ENCODE measurements at places on chromosomes 16 and 17. TPM values are rescaled to one million over a fixed set of nuclear protein-coding genes. Genes with fewer than 3 reads are reported as not detected.

HSD17B1 gene
- polyA plus RNA-seq = 2.1 TPM

TXNL4B gene
- polyA plus RNA-seq = 18.9 TPM

KRT33B gene
- polyA plus RNA-seq = not detected

IL17C gene
- not detected for polyA plus RNA-seq

CRHR1 gene
- 0.24 TPM for polyA plus RNA-seq

FAM117A gene
- 10.9 TPM for polyA plus RNA-seq

DNA sequence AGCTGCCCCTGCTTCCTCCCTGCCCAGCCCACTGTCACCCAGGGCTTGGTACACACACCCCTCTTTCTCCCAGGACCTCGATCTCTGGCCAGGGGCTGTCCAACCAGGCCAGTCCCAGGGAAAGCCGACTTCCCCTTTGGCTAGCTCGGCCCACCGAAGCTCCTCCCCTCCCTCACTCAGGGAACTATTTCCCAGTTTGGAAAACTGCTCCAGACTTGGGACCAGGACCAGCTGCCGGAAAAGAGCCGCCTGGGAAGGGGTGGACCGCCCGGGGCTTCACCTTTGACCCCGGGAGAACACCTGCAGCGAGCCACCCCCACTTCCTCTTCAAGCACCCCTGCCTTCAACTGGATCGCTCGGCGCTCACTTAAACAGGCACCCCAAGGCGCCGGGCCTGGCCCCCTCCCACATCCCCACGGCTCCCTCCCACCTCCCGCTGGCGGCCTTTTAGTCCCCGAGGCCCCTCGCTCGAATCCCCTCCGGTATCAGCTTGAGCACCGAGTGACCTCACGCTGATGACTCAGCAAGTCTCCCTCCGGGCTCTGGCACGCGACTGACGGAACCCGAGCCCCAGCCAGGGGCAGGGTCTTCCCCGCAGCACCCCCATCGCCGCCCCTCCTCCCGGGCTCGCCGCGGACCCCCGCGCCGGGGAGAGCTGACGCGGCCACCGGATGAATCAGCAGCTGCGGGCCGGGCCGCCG is 934 bp downstream of the MAFG start:
- H3K36me3 ChIP-seq = peaks cover 7% of the 10 kb centered on the region
- peaks cover 44% of the 10 kb centered on the region for H3K4me1 ChIP-seq
- peak overlapping the region; percentile 93 for H3K4me3 ChIP-seq
- H3K27me3 ChIP-seq = peaks cover 12% of the 10 kb centered on the region
- peak; percentile 88 for DNase-seq
- peak overlapping the region; percentile 99 for H3K27ac ChIP-seq

- no peak overlapping the region for H3K4me3 ChIP-seq
- H3K27me3 ChIP-seq = peaks cover 61% of the 10 kb centered on the region
- DNase-seq = no peak
- no peak overlapping the region for H3K27ac ChIP-seq
Observed at GRCh38 chr16:51244887-51245657, 94.0 kb upstream of the SALL1 start.

GRCh38 chr16:84749815-84750214 is 50.0 kb downstream of the USP10 start:
- H3K36me3 ChIP-seq = peaks cover 17% of the 10 kb centered on the region
- H3K27ac ChIP-seq = no peak overlapping the region
- peaks cover 3% of the 10 kb centered on the region for H3K4me1 ChIP-seq

DNA sequence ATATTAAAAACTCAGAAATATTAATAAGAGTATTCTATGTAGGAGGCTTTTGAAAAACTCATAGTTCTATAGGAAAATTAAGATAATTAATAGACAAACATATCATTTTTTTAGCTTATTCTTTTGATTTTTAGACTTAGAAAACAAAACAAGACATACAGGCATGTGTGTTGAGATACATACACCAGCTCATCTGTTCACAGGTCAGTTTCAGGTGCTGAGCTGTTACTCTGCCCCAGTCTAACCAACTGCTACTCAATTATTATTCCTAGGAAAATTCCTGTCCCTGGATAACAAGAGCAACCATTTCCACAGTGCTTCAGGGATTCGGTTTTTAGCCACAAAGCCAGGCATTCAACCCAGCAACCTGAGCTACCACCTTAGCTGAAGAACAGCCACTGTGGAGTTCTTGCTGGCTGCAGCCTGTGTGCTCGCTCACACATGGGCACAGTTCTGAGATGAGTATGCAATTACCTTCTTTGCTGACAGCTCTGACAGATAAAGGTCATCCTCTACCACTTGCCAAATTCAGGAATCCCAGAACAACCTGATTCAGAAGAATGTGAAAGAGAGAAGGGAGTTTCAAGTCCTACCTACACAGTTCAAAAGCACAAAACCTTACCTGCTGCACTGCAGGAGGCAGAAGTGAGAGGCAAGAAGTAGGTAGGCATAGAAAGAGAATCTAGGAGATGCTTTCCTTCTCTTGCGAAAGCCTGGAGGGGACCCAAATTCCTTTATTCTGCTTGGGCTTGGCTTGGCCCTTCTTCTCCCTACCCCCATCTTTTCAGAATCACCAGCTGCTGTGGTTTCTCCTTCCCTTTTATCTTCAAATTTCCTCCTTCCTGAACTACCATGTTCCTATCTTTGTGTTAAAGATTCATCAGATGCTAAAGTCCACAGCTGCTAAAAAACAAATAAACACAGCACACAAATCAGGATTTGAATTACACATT is 62.7 kb downstream of the TEX2 start:
- H3K36me3 ChIP-seq = no peaks in the 10 kb centered on the region
- no peaks in the 10 kb centered on the region for H3K27me3 ChIP-seq
- no peak overlapping the region for H3K4me3 ChIP-seq
- peaks cover 21% of the 10 kb centered on the region for H3K4me1 ChIP-seq

GRCh38 chr16:82185012-82185411 is 15.0 kb upstream of the MPHOSPH6 start:
- no peak for DNase-seq
- H3K36me3 ChIP-seq = no peaks in the 10 kb centered on the region
- no peaks in the 10 kb centered on the region for H3K4me1 ChIP-seq
- no peak overlapping the region for H3K27ac ChIP-seq

- no peaks in the 10 kb centered on the region for H3K27me3 ChIP-seq
- H3K36me3 ChIP-seq = no peaks in the 10 kb centered on the region
- no peaks in the 10 kb centered on the region for H3K4me1 ChIP-seq
- no peak overlapping the region for H3K4me3 ChIP-seq
- H3K27ac ChIP-seq = no peak overlapping the region
Observed at GRCh38 chr16:55125818-55126385, 195.2 kb downstream of the IRX5 start.

GRCh38 chr17:81438007-81438659 is 42.9 kb downstream of the BAHCC1 start:
- no peaks in the 10 kb centered on the region for H3K27me3 ChIP-seq
- H3K27ac ChIP-seq = no peak overlapping the region
- peaks cover 8% of the 10 kb centered on the region for H3K36me3 ChIP-seq
- DNase-seq = no peak

GRCh38 chr17:54694287-54694887 is 206.3 kb upstream of the TOM1L1 start:
- no peaks in the 10 kb centered on the region for H3K4me1 ChIP-seq
- no peaks in the 10 kb centered on the region for H3K27me3 ChIP-seq
- no peaks in the 10 kb centered on the region for H3K36me3 ChIP-seq
- DNase-seq = no peak

- H3K27me3 ChIP-seq = no peaks in the 10 kb centered on the region
- H3K4me1 ChIP-seq = no peaks in the 10 kb centered on the region
- H3K27ac ChIP-seq = no peak overlapping the region
- no peak for DNase-seq
Observed at GRCh38 chr17:7873051-7873450, 15.2 kb downstream of the CYB5D1 start.

DNA sequence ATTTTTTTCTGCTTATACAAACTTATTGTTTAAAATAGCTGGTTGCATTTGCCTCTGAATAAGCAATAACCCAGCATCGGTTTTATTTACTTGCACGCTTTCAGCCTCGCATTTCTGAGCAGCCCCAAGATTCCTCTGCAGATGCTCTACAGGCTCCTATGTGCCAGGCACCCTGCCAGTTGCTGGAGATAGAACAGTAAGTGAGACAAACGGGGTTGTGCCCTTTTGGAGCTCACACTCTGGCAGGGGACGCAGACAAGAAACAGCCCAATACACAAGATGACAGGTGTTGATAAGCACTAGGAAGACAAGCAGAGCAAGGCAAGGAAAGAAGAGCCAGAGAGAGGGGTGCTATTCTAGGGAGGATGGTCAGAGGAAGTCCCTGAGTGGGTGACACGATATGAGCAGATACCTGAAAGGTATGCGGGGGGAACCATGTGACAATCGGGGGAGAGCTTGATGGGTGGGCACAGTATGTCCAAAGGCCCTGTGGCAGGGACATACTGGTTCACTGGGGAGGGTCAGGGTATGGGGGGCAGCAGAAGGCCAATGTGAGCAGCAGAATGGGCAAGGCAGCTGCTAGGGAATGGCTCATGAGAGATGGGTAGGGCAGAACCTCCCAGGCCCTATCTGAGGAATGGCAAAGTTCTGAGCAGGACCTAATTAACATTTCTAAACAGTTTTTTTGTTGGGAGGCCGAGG is 18.7 kb upstream of the ADORA2B start:
- no peaks in the 10 kb centered on the region for H3K36me3 ChIP-seq
- H3K27ac ChIP-seq = no peak overlapping the region
- no peaks in the 10 kb centered on the region for H3K4me1 ChIP-seq
- no peak for DNase-seq

GRCh38 chr16:75379339-75379738 is 54.0 kb downstream of the CFDP1 start:
- no peak for DNase-seq
- peaks cover 7% of the 10 kb centered on the region for H3K4me1 ChIP-seq
- H3K36me3 ChIP-seq = peaks cover 2% of the 10 kb centered on the region
- H3K4me3 ChIP-seq = no peak overlapping the region
- no peak overlapping the region for H3K27ac ChIP-seq
- H3K27me3 ChIP-seq = no peaks in the 10 kb centered on the region

DNA sequence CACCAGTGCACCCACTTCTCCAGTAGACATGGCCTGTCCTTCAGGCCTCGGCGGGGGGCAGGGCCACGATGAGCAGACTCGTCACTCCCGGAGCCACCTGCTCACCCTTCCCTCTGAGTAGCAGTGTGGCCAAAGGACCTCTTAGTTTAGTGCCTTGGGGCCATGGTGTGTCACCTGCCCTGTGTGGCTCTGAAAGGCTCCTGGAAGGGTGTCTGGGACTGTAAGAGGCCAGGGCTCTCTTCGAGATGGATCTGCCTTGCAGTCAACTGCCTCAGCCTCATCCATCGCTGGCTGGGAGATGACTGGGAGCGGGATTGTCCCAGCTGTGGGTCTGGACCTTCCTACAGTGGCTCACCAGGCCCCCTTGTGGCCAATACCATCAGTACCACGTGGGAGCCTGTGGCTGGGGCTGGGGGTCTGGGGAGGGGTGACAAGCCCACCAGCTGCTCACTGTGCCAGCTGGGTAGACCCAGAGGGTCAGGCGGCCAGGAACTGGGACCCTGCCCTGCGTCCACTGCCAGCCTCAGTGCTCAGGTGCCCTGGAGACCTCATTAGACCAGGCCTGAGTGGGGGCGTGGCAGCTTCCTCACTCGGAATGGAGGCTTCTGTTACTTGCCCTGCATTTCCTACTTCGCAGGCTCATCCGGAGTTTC is 133.4 kb downstream of the OR1D5 start:
- peak overlapping the region; percentile 51 for H3K27ac ChIP-seq
- no peak overlapping the region for H3K4me3 ChIP-seq
- H3K36me3 ChIP-seq = no peaks in the 10 kb centered on the region
- H3K4me1 ChIP-seq = peaks cover 25% of the 10 kb centered on the region
- H3K27me3 ChIP-seq = no peaks in the 10 kb centered on the region

DNA sequence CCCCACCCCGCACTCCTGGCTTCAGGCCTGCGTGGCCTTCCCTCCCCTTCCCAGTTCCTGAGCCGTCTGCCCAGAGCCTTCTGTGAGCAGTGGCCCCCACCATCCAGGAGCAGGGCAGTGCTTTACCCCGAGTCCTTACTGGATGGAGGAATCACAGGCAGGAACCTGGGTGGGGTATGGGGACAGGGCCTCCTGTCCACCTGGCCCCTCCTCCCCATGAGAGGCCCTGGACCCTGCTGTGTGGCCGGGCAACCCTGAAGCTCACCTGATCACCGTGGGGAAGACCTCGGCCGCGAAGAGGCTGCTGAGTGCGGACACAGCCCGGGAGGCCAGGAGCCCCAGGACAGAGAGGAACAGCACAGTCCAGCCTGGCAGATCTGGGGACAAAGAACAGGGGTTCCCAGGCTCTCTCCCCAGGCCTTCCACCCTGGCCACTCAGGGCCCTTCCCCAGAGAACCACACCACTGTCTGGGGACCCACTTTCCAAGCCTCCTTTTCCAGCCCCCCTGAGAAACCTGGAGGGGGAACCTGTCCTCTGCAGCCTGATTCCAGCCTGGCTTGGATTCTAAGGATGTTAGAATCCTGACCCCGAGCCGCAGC is 3.2 kb downstream of the SLC22A31 start:
- no peaks in the 10 kb centered on the region for H3K36me3 ChIP-seq
- DNase-seq = no peak
- H3K27me3 ChIP-seq = peaks cover 28% of the 10 kb centered on the region
- H3K4me3 ChIP-seq = no peak overlapping the region

DNA sequence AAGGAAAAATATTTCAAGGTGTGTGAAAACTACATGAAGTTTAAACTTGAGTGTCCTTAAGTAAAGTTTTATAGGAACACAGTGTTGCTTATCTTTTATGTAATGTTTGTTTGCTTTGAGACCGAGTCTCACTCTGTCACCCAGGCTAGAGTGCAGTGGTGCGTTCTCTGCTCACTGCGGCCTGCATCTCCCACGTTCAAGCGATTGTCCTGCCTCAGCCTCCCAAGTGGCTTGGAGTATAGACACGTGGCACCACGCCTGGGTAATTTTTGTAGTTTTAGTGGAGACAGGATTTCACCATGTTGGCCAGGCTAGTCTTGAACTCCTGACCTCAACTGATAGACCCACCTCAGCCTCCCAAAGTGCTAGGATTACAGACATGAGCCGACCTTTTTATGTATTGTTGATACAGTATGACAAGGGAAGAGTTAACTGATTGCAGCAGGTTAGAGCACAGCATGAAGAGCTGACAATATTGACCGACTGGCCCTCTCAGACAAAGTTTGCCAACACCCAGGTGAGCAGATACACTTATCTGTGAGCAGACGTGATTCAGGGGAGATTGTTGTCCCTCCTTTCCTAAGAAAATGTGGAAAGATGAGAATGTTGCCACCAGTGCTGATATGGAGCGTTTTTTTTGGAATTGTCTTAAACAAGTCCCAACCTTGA is 373.7 kb downstream of the WWOX start:
- no peak overlapping the region for H3K27ac ChIP-seq
- no peak for DNase-seq
- H3K36me3 ChIP-seq = no peaks in the 10 kb centered on the region
- H3K27me3 ChIP-seq = no peaks in the 10 kb centered on the region
- H3K4me1 ChIP-seq = no peaks in the 10 kb centered on the region
